Hematopoietic multipotent progenitor cell treated with erythropoietin and hydrocortisone succinate and interleukin-3 and kit ligand, for 15 days (in vitro differentiated cells): ENCODE measurements at places on chromosomes 7 and 10.
A peak's percentile ranks its signal among the peaks of the same experiment; 100 is the strongest.

GRCh38 chr10:75229971-75230370 is 5.8 kb downstream of the COMTD1 start:
- no peak for DNase-seq

GRCh38 chr10:124059551-124059950 is 33.8 kb downstream of the CHST15 start:
- DNase-seq: no peak

GRCh38 chr7:115924411-115924810 is 106.2 kb downstream of the TFEC start:
- DNase-seq: no peak

DNA sequence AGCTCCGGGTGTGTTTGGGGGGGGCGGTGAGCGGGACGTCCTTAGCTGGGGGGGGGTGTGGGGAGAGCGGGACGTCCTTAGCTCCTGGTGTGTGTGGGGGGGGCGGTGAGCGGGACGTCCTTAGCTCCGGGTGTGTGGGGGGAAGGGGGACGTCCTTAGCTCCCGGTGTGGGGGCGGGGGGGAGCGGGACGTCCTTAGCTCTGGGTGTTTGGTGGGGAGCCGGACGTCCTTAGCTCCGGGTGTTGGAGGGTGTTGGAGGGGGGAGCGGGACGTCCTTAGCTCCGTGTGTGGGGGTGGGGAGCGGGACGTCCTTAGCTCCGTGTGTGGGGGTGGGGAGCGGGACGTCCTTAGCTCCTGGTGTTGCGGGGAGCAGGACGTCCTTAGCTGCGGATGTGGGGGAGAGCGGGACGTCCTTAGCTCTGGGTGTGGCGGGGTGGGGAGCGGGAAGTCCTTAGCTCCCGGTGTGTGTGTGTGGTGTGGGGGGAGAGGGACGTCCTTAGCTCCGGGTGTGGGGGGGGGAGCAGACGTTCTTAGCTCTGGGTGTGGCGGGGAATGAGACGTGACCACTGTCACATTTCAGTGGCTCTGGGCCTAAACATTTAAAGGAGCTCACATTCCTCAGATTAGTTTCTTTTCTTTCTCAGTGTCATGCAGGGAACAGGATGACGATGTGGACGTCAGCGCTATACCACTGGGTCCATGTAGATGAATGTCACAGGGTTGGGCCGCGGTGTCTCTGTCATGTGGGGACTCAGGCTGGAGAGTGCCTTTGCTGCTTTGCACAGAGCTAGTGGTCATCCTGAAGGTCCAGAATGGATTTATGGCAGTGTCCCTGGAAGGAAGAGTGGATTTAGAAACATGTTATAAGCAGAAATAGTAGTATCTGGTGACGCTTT is 7.5 kb downstream of the DYNC2I1 start:
- DNase-seq: peak; percentile 35

- no peak for DNase-seq
These were observed 204.1 kb upstream of the BMPER start for GRCh38 chr7:33701189-33701740.

DNA sequence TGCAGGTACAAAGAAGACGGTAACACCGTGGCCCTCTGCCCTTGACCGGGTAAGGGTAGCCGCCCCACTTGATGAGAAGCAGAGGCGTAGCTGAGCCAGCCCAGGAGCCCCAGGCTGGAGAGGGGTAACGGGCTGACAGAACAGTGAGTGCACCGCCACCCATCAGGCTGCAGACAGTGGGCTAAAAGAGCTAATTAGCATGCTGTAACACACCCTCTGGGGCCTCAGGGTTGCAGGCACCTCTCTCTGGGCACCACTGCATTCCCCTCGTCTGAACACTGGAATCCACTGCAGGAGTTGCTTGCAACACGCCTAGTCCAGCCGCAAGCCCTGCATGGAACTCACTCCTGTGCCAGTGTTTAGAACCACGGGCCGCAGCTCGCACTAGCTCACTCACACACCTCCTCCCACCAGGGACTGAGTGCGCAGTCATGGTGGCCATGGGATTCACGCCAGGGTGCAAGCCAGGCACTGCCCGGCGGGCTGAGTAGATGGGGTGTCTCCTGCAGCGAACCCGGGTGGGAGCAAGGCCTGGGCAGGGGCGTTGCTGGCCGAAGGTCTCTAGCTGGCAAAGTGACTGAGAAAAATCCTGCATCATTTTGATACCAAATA is 36.1 kb downstream of the AGMO start:
- no peak for DNase-seq

GRCh38 chr7:102111061-102112041 is 175.3 kb upstream of the SH2B2 start:
- DNase-seq: no peak

GRCh38 chr10:5469353-5470061 is 29.9 kb downstream of the CALML5 start:
- no peak for DNase-seq

DNA sequence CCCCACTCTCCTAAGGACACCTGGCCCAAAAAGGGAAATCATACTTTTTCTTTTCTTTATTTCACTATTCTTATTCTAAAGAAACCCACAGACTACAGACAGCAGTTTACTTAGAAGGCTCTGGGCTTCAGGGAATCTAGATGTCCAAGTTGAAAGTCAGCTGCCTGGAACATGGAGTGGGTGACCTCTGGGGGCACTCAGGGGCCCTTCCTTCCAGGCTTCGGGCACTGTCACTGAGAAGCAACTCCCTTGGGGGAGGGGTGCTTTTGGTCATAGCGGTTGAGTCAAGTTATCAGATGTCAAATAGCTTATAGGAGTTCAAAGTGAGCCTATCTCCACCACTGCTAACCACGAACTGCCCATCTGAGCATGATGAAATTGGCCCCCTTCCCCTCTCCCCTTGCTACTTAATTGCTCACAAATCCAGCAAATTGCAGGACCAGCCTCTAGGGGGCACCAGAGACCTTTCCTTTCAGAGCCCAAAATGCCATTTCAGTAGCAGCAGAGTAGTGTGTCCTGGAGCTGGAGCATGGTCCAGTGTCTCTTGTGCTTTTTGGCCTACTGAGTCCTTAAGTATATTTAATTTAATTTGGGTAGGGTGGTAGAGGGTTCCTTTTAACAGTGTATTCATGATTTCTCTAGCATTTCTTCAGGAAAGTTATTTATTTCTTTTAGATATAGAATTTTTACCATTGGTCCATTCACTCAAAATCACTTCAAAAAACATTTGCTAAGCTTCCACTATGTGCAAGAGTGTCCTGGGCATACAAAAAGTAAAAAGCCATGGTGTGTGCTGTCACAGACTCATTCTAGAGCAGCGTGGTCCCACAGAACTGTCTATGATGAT is 463.8 kb downstream of the KCNMA1 start:
- DNase-seq: peak; percentile 61

DNA sequence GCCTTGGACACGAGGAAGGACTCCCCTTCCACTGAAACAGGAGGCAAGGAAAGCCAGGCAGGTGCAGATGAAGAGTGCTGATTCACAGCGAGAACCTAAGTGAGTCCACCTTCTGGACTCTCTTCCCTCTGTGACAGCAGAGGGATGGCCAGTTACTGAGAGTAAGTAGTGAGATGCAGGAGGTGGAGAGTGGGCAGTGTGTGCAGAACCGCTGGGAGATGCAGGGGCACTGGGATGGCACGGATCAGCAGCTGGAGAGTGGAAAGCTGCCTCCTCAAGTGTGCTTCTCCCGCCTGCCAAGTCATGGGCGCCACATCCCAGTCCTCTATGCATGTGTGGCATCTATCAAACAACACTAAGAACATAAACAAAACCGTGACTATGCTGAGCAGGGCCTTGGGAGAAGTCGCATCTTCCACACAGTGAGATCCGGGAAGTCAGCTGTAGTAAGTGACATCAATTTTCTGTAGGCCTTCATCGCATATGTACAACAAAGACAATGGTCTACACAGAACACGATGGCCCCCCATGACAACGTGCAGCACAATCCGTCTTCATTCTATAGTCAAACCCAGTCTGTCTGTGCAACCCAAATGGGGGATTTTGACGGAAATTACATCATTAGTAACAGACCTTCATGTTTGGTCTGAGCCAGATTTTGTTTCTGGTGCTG is 217.4 kb upstream of the KLF14 start:
- no peak for DNase-seq

DNA sequence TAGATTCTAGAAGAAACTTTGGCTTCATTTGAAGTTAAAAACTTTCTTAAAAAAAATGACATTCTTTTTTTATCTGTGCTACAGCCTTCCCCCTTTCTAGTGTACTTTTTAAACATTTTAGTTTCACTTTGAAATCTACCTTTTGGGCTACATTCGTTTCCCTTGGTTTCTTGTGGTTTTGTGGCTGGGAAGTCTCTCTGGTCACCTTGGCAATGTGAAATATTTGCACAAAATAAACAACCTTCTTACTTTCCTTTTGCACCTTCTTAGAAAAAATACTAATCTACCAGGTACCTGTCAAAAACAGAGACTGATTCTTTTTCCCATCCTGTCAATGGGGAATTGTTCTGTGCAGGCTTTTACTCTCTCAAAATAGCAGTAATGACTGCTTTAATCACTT is 350.2 kb downstream of the GATA3 start:
- DNase-seq: no peak

DNA sequence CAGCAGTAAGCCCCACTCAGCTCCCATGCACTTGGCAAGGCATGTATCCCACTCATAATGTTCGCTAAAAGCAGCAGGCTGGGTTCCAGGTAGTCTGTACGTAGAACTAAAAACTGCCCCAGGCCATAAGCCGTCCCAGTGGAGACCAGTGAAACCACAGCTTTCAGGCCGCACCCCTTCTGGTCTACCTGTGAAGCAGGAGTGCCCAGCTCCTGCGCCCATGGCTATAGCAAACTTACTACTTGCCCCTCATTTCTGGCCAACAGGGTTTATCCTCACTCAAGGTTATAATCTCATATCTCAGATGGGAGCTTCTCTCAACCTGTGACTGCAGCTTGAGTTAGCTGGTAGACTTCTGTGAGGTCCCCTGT is 338.2 kb upstream of the LRRTM3 start:
- no peak for DNase-seq
